ENCODE measurements at places on chromosomes 2 and 18.

DNA sequence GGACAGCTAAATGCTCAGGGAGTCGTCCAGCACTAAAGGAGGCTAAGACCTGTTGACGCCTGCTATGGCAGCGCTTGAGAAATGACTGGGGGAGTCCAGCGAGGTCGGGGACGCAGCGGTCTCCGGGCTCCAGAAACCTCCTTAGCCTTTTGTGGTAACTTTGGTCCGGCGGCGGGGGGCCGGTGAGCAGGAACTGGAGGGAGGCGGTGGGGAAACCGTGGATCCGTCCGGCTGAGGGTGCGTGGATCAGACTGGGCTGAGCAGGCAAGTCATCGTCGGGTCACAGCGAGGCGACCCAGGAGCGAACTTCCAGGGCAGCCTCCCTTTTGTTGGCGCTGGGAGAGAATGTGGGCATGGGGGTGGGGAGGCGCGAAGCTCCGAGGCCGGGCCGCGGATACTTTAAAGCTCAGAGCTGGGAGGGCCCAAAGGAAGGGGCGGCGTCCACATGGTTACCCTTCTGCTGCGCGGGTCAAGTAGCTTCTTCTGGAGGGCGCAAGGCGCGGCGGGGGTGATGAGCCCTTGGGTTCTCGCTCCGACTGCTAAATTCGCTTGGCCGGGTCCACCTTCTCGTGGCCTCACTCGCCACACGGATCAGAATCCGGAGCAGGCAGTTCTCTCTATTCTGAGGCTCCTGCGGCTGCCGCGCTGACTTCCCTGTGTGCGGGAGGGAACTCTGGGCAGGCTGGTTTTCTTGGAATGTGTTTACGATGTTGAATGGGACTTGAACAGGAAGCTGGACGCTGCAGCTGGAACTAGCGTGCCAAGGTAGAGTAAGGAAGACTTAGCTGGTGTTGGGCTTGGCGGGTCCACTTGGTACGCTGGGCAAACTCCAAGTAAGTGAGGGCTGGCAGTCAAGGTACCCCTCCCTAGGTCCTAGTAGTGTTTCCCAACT, 920 bp downstream of the GULP1 start:
- DNase-seq: peak; percentile 81

DNA sequence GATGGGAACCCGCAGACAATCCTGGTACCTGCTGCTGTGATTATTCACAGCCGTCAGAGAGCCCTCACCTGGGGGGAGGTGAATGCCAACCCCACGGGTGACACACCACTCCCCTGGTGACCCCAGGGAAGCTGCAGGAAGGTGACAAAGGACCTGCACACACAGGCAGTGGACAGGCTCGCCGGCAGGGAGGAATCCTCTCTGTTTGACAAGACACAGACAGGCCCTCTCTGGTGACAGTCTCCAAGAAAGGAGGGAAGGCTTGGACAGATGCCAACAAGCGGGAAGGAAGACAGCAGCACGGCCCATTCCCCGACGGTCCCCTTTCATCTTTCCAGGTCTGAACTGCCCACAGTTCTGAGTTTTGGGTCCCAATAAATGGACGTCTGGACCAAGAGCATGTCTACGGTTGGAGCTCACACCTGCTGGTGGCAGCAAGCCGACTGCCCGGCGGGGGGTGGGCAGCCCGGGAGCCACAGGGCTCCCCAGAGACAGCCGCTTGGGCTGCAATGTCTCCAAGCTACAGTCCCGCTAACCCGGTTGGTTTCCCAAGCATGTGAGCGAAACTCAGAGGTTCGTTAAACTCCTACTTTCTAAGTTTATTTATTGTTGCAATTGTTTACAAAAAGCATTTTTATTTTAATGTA, 31.8 kb downstream of the HDAC4 start:
- DNase-seq: no peak

GRCh38 chr2:68032702-68033101, 30.1 kb downstream of the C1D start:
- no peak for DNase-seq

GRCh38 chr2:65367524-65367923, 64.9 kb downstream of the SPRED2 start:
- no peak for DNase-seq

Data from adrenal gland (tissue), 19 donors.